Activated T-cell treated with anti-CD3 and anti-CD28 coated beads for 24 hours (primary cell): ENCODE measurements at places on chromosomes 1 and 21.

DNA sequence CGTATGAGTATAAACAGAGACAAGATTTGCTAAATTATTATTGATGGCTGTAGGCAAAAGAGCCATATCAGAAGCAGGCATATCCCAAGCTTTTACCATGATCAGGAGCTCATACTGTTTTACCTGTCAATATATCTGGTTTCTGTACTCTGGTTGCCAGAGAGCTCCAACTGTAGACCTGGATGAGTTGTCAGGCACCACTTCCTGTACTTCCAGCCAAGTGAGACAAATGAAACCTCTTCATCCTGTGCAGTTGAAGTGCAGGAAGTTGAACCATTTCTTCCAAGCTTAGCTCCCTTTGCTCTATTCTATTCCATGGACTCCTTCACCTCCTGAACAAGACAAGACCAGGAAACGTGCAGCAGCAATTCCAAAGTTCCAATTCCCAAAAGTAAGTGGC lies 115.6 kb downstream of the ZNF281 start:
- DNase-seq: no peak

- no peak for DNase-seq
These were observed 66.9 kb downstream of the ST6GALNAC5 start for GRCh38 chr1:76933847-76934815.

DNA sequence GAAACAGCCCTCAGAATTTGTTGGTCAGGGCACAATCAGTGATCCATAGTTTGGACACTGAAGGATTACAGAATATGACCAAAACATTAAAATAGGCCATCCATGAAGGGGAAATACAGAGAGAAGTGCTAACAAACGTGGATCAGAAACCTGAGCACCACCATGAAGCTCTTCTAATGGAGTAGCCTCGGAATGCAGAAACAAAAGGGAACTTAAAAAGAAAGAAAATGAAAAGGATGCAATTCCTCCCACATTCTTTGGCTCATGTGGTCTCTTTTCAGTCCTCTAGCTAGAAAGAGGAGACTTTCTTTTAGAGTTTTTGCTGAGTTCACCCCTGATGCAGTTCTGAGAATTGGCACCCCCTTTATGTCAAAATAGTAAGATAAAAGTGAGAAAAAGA lies 989.8 kb upstream of the B3GALT2 start:
- DNase-seq: no peak

- no peak for DNase-seq
These were observed 50.7 kb downstream of the MATN1 start for GRCh38 chr1:30672661-30673060.

GRCh38 chr1:38512024-38512767 lies 347.4 kb downstream of the RRAGC start:
- no peak for DNase-seq

GRCh38 chr1:65804584-65804983 lies 11.9 kb downstream of the PDE4B start:
- DNase-seq: no peak

DNA sequence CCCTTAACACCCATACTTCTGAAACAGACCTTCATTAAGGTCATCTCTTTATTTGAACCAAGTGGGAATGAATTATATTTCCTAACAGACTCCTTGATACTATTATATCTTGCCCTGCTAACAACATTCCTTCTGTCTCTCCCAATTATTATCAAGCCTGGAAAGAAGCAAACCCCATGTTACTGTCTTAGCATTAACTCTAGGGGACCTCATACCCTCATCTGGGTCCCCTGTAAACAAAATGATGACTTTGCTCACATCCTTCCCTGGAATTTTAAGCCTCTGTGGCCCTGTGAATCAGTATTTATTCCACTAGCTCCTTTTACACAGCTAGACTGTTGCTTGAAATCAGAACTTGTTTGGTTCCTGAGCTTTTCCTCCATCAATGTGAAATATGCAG lies 38.3 kb upstream of the BCL10 start:
- no peak for DNase-seq

DNA sequence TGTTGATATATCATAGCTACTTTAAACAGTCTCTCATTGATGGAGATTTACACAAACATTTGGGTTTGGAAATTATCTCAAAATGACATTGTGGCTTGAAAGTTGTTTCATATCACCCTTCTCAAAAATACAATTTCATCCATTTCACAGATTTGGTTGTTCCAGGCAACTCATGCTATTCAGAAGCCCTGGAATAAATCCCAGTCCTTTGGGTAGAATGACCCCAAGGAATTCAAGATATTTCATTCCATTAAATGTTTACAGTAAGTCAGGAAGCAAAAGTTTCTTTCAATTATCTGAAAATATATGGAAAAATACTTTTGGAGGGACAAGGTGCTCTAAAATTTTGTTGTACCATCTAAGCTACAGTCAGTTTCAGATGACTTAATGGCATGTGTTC lies 27.1 kb downstream of the MPZL1 start:
- no peak for DNase-seq

GRCh38 chr1:193661385-193661784 lies 475.0 kb upstream of the B3GALT2 start:
- no peak for DNase-seq

DNA sequence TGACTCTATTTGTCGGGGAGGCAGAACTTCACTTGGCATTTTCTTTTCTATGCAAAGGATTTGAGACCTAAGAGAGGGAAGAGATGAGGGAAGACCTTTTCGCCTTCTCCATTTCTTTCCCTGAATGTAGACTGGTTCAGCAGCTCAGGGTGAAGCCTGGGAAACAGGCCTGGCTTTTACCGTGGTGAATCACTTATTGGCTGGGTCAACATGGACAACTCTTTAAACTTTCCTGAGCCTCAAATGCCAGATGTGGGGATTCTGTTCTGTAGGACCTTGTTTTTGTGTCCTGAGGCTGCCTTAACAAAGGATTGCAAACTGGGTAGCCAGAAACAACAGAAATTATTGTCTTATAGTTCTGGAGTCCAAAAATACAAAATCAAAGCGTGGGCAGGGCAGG lies 455.8 kb upstream of the VAMP3 start:
- no peak for DNase-seq

DNA sequence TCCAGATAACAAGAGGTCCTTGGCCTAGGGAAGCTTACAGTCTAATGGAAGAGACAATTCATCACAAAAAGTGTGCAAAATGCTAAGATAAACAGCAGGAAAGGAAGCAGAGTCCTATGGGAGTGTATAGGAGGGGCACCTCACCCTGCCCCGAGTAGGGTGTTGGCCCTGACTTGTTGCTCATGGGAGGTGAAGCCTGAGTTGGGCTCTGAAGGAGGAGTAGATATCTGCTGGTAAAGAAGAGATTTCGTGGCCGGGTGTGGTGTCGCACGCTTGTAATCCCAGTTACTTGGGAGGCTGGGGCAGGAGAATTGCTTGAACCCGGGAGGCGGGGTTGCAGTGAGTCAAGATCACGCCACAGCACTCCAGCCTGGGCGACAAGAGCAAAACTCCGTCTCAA lies 18.6 kb upstream of the GPR37L1 start:
- no peak for DNase-seq

GRCh38 chr1:33301273-33301984 lies 19.5 kb downstream of the A3GALT2 start:
- DNase-seq: no peak

- no peak for DNase-seq
These were observed 63.6 kb downstream of the TMEM53 start for GRCh38 chr1:44610527-44611148.

DNA sequence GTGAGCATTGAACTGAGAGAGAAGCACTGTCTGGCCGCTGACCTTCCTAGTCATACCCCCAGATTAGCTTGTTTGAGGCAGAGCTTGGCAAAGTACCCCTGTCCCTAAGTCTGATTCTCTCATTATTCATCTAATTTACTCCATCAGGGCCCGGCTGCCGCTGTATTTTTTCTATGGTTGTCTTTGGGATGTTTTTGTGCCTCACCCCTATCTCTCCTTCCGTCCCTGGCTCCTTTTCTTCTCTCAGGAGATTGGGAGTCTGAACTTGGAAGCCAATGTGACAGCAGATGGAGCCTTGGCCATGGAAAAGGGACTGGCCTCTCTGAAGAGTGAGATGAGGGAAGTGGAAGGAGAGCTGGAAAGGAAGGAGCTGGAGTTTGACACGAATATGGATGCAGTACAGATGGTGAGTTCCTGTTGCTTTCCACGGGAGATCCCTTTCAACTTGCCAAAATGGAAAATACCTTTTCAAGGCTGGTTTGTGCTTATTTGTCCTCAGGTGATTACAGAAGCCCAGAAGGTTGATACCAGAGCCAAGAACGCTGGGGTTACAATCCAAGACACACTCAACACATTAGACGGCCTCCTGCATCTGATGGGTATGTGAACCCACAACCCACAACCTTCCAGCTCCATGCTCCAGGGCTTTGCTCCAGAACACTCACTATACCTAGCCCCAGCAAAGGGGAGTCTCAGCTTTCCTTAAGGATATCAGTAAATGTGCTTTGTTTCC lies 53.9 kb downstream of the LAMC2 start:
- DNase-seq: no peak

GRCh38 chr1:219900201-219900600 lies 28.2 kb downstream of the SLC30A10 start:
- no peak for DNase-seq

GRCh38 chr1:202688401-202688800 lies 21.9 kb downstream of the SYT2 start:
- DNase-seq: no peak

DNA sequence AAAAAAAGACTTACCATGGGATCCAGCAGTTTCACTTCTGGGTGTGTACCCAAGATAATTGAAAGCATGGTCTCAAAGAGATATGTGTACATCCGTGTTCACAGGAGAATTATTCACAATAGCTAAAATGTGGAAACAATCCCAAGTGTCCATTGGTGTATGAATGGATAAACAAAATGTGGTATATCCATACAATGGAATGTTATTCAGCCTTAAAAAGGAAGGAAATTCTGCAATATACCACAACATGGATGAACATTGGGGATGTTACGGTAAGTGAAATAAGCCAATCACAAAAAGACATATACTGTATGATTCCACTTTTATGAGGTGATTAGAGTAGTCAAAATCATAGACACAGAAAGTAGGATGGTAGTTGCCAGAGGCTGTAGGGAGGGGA lies 7.0 kb upstream of the TUT4 start:
- DNase-seq: no peak

DNA sequence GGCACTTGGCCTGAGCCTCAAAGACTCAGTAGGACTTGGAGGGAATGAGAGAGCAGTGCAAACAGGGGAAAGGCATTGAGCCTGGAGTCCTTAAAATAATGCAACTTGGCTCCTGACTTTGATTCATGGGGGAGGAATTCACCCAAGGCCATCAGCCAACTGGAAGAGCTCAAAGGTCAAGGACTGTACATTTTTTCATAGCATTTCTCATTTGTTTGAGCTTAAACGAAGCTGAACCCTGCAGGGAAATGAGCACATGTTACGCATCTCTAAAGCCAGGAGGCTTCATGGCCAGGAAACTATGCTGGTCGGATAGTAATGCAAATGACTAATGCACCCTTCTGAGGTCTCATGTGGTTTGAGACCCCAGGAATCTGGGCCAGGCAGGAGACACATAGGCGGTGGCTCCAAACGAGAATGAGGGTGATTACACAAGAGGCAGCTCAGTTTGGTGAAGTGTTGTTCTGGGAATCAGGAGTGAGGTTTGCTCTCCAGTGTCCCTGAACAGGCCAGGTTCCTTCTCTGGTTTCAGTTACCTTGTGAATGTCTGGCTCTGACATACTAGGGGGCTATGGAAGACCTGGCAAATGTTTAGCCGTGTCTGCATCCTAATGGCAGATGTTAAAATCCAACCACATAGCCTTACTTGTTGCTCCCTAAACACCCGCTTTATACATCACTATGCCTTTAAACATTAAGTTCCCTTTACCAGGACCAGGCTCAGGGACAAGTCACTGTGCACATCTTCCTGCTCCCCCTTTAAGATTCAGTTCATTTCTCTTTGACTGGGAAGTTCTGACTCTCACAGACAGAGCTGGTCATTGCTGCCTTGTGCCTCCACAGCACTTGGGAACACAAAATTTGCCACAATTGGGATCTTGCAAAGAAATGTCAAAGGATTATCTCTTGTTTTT lies 503.9 kb upstream of the USP24 start:
- DNase-seq: no peak

DNA sequence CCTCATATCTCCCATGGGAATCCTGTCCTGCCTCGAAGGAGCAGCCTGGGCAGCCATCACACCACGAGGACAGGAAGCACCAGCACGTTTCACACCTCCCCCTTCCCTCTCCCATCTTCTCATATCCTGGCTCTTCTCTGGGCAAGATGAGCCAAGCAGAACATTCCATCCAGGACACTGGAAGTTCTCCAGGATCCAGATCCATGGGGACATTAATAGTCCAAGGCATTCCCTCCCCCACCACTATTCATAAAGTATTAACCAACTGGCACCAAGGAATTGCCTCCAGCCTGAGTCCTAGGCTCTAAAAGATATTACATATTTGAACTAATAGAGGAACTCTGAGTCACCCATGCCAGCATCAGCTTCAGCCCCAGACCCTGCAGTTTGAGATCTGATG lies 8.7 kb downstream of the SLAMF8 start:
- DNase-seq: no peak

GRCh38 chr1:78408810-78409209 lies 82.0 kb upstream of the PTGFR start:
- DNase-seq: no peak
